Vagina (tissue), 2 donors: ENCODE measurements at places on chromosomes 3 and 15. TPM values are rescaled to one million over a fixed set of nuclear protein-coding genes. Genes with fewer than 3 reads are reported as not detected.

RTP1 gene
- not detected for total RNA-seq

REC114 gene
- not detected for total RNA-seq

DNA sequence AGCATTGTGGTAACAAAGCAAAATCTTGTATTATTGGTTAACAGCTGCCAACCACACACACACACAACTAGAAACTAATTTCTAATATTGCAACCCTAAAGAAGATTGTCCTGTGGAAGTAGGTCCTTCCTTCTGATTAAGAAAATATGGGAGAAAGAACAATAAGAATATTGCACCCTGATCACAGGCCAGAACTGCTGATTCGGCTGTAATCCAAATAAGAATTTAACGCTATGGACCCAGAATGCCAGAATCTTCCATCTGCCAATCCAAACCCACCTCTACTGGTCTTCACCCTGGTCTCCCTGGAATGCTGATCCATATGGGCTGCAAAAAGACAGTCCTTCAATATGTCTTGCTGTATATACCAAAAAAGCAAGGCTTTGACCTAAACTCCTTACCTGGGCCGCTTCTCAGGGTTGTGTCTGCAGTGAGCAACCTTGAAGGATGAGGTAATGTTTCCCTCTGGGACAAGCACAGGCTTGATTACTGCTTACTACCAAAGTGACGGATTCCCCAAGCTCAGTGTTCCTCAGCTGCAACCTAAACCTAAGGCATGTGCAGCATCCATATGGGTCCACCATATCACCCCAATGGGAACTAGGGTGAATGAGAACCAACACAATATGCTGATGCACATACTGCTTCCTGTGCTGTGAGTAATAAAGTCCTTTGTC lies 8.0 kb downstream of the CCDC14 start:
- DNase-seq = no peak

- no peak for DNase-seq
Measured at GRCh38 chr3:192637803-192638202, 89.5 kb downstream of the FGF12 start.

DNA sequence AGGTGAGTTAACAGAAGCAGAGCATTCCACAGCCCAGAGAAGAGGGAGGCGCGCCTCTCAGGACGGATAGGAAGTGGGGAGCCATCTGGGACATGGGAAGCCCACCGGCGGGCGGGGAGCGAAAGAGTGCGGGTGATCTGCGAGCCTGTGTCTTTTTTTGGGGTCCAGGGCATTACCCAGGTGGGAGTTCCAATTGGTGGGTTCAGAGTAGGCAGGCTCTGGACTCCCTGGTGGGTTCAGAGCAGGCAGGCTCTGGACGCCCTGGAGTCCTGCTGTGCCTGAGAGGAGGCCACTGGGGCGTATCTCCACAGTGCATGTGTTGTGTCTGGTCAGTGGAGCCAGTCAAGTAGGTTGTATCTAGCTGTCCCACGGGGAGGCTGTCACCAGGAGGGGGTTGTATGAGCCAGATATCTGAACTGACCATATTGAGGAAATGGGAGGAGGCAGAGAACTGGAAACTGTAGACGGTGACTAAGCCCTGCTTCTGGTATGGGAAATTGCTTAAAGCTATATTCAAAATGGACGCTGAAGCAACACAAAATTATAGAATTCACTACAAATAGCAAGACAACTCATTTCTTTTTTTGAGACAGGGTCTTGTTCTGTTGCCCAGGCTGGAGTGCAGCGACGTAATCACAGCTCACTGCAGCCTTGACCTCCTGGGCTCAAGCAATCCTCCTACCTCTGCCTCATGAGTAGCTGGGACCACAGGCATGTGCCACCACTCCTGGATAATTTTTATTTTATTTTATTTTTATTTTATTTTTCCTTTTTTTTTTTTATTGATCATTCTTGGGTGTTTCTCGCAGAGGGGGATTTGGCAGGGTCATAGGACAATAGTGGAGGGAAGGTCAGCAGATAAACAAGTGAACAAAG lies 34.5 kb upstream of the CHST2 start:
- DNase-seq = no peak

GRCh38 chr15:93030430-93031102 lies 58.4 kb downstream of the RGMA start:
- no peak for DNase-seq

DNA sequence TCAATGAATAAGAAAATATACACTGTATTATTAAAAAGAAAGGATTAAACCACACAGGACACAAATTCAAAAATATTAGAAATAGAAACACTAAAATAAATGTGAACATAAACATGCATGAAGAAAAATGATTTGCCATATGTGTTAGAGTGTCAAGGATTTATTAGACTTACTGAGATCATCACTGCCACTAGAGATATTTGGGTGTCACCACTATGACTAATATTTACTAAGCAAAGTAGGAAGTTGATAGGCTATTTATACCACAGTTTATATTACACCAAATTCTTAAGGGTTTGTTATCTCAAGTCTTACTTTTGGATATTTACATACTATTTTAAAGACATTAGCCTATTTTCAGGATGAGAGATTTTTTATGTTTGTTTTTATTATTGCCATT lies 575.0 kb upstream of the SGO1 start:
- DNase-seq = no peak

GRCh38 chr3:138367911-138368310 lies 19.5 kb downstream of the MRAS start:
- DNase-seq = no peak

GRCh38 chr15:70254311-70254869 lies 156.7 kb upstream of the TLE3 start:
- DNase-seq = no peak

- no peak for DNase-seq
Measured at GRCh38 chr15:99275525-99276128, 24.3 kb downstream of the LRRC28 start.

DNA sequence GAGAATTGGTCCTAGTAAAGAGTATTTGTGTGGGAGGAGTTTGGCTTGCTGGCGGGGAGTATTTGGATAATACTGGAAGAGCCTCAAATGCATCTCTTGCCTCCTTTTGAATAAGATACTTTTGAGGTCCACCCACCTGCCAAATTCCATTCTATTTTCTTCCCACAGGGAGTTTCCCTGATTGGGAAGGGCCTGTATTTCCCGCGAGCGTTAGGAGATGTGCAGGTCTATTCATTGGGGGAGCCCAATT lies 406 bp upstream of the RASA2 start:
- no peak for DNase-seq

DNA sequence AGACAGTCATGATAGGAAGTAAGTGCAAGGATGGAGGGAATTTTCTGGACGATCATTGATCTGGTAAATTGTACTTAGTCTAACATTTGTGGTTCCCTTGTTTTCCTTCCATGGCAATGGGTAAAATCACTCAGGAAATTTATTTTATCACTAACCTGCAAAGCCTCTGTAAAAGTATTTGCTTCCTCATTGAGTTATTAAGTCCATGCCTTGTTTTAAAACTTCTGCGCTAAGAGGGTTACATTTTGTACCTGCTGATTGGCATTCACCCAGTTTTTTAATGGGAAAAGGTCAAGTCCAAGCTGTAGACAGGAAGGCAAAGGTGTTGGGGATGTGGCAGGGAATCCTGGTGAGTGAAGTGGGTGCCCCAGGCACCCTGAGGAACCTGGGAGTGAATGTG lies 146.2 kb upstream of the NR2F2 start:
- DNase-seq = no peak

DNA sequence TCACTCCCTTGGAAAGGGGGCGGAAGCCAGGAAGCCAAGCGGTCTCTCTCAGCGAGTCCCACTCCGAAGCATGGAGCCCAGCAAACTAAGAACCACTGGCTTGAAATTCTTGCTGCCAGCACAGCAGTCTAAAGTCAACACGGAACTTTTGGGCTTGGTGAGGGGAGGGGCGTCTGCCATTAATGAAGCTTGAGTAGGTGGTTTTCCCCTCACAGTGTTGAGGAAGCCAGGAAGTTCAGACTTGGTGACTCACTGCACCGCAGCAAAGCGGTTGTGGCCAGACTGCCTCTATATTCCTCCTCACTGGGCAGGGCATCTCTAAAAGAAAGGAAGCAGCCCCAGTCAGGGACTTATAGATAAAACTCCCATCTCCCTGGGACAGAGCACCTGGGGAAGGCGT lies 665.4 kb upstream of the CBLB start:
- DNase-seq = no peak
